ENCODE measurements at places on chromosomes 12 and 14.

DNA sequence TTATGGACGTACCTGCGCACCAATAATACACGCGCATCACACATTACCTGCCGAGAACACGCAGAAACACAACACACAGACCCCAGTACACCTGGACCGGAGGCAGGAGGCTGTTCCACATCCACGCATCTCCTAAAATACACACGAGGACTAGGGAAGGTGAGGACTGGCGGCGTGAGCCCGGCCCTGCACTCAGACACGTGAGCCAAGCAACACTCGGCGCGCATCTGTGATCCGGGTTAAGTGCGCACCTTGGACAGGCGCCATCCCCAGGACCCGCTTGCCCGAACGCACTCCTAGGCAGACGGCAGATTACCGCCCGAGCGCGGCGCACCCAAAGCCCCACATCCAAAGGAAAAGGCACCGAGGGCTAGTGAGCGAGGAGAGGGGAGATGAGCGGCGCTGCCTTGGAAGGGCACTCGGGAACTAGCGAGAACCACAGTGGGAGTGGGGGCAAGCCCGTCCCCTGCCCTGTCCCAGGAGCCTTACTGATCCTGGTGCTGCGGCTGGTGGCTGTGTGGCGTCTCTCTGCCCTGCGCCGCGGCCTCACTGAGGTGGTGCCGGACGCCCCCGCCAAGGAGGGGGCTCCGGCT, 417 bp downstream of the GLS2 start:
- no peak for DNase-seq

DNA sequence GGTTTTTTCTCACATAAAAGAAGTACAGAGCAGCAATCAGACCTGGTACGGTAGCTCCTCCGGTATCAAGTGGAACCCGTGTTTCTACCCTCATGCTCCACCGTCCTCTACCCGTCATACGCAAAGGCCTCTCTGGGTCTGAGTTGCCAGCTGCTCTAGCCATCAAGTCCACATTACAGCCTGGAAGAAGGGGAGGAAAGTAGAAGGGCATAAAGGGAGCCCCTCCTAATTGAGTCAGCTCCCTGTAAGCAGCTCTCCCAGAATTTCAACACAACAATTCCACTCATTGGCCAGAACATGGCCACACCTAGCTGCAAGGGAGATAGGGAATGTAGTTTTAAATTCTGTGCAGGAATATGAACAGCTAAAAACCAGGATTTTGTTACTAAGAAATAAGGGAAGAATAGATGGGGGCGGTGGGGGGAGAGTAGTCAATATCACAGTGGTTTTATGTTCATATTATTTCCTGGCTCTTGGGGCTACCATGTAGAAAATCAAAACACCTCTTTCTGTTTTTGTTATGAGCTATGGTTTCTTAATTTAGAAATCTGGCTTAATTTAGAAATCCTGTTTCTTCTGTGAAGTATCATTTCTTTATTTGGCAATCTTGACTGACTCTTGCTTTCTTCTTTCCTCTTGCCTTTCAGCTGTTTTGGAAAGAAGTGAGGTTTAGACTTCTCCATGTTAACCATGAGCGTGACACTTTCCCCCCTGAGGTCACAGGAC, 103.9 kb downstream of the AKAP6 start:
- DNase-seq = no peak

GRCh38 chr12:131468206-131468605, 242.7 kb upstream of the SFSWAP start:
- DNase-seq = no peak

DNA sequence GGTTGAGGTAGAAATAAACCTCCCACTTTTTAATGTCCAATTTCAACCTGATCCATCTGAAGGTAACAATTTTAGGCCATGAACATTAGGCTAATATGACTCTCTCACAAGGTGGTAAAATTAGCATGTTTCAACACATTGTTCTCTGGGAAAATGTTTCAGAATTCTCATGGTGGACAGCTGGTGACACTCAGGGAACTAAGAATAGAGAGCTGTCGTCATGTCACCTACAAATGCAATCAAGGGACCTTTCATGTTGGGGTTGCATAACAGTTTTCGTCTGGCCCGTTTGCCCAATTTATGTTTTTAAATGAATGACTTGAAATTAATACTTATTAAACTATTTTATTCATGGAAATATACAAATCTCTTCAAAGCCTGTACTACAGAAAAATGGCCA, 180.7 kb upstream of the PRICKLE1 start:
- DNase-seq = no peak

DNA sequence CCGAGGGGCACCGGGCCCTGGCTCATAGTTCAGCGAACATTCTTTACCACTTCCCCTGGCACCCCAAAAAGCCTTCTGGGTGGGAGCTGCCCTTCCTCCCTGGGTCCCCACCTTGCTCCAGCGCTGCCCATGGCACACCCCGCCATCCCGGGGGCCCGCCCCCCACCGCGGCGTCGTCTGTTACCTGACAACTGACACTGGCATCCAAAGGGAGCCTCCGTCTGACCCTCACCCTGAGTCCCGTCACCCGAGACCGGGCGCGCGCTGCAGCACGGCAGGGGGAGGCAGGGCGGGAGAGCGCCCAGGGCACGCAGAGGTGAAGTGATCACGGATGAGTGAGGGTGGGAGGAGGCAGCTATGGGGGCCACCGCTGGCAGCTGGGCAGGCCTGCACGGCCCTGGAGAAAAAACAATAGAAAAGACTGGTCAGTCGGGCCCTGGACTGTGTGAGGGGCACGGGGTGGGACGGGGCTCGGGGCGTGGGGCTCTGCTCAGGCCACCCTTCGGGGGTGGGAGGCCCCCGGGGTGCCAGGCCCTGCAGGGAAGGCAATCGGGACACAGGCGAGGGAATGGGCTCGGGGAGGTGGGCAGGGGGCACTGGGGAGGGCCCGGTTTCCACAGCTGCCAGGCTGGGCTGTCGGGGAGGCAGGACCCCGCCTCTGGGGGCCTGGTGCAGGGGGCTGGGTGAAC, 40.7 kb downstream of the BCL11B start:
- DNase-seq = no peak

DNA sequence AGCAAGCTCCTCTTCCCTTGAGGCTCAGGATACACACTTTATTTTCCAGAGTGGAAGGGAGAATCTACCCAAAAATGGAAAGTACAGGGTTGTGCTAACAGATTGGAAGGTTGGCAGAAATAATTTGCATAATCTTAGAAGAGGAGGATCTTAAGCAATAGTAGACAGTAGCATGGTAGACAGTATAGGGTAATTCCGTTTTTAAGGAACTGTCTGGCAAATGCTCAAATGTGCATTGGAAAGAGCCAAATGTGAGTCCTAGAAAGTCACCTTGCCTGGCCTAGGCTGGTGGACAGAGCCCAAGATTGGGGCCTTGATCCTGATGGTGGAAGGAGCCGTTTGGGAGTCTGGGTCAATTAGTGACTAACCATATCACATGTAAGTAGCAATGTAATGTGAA, 13.1 kb upstream of the CARMIL3 start:
- DNase-seq = no peak

DNA sequence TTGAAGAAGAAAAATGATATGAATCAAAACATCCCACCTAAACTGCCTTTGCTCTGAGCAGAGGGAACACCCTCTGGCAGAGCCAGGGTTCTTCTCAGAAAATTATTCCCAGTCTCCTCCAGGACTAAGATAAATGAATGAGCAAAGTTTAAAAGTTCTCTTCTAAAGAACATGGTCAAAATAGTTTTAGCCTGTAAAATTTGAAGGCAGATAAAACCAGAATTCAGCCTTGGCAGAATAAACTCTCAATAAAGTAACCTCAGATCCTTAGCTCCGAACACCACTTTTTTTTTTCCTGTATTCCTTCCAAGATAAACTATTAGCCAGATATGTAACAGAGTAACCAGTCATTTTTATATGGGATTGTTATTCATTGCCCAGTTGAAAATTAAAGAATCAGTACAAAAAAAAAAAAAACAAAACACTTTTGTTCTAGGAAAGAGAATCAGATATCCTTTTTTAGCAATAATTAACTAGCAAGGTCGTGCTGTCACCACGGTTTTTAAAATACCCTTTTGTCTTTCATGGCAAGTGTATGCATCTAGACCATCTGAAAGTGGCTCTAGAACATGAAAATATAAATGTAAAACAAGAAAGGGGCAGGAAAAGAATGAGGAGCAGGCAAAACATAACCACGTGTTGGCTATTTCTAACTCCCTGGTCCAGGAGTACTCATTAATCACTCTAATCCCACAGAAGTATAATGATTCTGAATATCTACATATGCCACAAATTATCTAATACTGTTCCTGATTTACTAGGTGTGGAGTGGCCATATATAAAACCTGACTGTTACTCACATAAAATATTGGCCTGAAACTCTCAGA, 60.8 kb downstream of the CAPZA3 start:
- DNase-seq = peak; percentile 21

DNA sequence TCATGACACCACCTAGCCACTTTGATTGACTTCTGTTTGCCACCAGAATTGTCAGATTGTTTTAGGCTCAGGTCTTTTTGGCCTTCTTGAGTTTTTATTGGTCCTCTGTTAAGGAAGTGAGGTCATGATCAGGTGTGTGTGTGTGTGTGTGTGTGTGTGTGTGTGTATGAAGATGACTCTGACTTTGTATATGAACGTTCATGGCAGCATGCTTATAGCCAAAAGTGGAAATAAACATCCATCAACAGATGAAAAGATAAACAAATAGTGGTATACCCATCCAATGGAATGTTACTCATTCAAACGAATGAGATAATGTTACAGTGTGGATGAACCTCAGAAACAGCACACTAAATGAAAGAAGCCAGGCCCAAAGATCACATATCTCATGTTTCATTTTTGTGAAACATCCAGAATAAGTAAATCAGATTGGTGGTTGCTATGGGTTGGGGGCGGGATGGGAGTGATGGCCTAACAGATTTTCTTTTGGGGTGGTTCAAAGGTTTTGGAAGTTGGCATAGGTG, 258.6 kb downstream of the KTN1 start:
- DNase-seq = no peak

DNA sequence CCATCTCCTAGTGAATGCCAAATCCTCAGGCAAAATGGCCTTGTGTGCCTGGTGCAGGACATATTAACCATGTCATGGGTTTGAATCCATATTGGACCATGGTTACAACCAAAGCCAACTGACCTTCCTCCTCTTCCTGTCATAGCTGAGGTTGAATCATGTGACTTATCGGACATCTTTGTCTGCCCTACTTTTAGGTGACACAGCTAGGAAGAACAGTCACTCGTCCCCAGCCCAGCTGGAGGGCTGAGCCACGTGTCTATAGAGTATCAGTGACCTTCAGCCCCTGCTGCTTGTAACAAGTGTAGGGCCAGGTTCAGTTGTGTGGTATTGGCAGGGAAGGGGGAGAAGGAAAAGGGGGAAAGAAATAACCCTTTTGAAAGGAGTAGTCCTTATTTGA, 225.2 kb downstream of the KTN1 start:
- no peak for DNase-seq

- DNase-seq = no peak
Observed at GRCh38 chr12:123607756-123608155, 5.9 kb downstream of the DDX55 start.

DNA sequence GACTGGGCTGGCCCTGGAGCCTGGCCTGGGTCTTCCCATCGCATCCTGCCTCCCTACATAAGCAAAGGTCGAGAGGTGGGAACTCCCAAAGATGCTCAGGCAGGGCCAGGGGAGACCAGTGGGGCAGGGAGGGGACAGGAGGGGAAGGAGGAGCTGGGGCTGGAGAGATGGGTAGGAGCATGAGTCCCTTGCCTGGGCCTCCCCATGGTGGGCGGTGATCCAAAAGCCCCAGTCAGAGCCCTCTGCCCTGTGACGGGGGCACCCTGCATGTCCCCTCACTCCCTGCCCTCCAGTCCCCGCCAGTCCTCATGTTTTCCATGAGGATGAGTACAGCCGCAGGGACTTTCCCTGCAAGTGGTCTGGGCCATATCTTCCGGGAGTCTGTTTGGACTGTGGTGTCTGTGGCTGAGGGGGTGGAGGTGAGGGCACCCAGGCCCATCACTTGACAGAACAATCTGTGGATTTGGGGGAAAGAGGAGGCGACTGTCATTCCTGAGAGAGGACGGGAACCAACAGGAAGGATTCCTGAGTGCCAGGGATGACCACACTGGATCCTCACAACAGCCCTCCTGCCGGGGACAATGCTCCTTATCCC, 9.3 kb downstream of the BDKRB2 start:
- no peak for DNase-seq

GRCh38 chr12:3611860-3612703, 121.1 kb downstream of the PRMT8 start:
- DNase-seq = no peak

DNA sequence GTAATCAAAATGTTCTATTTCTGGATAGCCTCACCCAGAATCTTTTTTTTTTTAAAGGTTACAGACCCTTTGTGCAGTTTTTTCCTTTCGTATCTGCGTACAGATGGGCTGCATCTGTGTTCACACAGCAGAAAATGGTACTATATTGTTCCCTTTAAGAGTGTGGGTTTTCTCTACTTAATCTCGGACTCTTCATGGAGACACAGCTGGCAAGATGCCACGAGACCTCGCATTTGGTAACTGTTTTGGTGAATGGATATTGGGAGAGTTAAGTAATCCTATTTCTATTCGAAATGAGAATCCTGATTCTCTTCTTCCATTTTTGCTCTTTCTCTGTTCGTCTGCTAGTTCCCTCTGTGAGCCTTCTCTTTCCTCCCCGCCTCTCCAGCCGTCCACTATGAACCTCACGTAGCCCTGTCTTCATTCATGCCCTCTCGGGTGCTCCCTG, 85.7 kb downstream of the SAMD4A start:
- DNase-seq = no peak

- DNase-seq = no peak
Observed at GRCh38 chr14:49617852-49618519, 2.4 kb downstream of the RPL36AL start.

- DNase-seq = no peak
Observed at GRCh38 chr12:124347805-124348658, 53.1 kb downstream of the RFLNA start.

- no peak for DNase-seq
Observed at GRCh38 chr12:123050331-123050831, 69.9 kb downstream of the ARL6IP4 start.

- DNase-seq = no peak
Observed at GRCh38 chr14:64610049-64610746, 60.4 kb downstream of the PPP1R36 start.

DNA sequence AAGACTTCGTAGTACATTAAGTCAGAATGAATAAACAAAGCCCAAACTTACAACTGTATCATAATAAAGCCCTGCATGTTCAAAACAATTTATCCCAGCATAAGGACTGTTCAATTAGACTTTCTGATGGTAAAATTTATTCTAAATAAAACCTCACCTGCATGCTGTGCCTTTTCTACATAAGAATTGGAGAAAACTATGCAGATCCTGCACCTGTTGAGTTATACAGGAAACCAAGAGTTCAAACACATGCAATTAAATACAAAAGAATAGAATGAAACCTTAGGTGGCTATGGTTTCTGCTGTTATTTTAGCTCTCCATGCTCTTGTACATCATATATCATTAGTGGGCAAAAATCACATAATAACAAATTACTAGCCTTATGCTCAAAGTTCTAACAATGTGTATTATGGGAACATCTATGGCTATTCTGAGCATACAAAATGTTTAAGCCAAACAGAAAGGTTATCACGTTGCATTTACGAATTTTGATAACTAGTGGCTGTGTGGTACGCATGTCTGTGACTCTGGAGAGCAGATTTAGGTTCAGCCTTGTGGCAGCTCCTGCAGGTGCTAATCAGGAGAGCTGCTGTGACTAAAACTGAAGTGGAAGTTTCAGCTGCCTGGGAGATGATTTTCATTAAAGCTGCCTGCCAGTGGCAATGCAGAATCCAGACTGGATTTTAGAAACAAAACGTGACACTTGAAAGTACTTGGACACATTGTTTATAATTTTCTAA, 36.1 kb upstream of the LRFN5 start:
- DNase-seq = no peak

GRCh38 chr12:118371321-118372282, 1.1 kb downstream of the TAOK3 start:
- DNase-seq = no peak
